ENCODE measurements at places on chromosomes 6 and 20. TPM values are rescaled to one million over a fixed set of nuclear protein-coding genes. Genes with fewer than 3 reads are reported as not detected.
A peak's percentile ranks its signal among the peaks of the same experiment; 100 is the strongest.

DNA sequence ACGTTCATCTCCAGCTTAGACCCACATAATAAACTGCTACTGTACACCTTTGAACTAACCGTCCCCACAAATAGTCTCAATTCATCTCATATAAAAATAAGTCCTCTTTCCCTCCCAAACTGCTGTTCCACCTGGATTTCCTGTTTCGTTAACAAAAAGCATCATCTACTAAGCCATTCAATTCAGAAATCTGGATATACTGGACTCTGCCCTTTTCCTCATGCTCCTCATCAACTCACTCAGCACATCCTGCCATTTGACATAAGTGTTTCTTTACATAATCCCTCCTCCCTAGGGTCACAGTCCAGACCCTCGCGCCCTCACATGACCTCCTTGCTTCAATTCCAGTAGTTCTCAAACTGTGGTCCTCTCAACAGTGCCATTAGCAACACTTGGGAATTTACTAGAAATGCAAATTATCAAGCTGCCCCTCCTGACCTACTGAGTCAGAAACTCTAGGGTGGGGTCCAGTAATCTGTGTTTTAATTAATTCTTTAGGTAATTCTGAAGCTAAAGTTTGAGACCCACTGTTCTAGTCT lies 4.5 kb downstream of the MKKS start:
- H3K27me3 ChIP-seq: no peaks in the 10 kb centered on the region
- no peak overlapping the region for H3K27ac ChIP-seq
- H3K36me3 ChIP-seq: no peaks in the 10 kb centered on the region
- no peak for DNase-seq
- no peak overlapping the region for H3K4me3 ChIP-seq

DNA sequence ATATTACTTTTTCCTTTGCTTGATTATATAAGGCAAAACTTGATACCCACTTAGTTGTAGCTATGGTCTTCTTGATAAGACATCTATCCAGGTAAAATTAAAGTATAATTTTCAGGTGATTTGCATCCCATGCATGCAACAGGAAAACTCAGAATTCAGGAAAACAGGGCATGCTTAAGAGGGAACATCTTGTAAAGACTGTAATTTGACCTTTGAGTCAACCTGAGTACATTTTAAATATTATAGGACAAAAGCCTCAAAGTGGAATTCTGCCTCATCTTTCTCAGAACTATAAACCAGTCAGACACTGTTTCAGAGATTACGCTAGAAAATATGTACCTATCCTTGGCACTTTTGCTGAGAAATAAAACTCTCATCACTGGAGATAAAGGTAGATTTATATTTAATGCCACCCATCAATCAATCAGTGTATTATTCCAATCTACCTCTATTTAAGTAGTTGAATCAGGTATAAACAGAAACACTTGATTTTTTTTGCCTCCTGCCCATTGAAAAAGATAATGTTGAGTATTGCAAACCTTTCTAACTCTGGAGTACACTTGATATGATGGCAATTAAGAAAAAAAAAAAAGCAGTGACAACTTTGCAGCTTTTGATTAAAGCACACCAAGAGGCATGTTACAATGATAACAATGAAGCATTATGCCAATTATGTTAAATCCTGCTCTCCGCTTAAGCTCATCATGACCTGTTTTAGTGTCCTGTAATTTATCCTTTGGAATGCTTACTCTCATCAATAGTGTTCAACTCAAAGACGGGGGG lies 2.8 kb downstream of the CITED2 start:
- H3K36me3 ChIP-seq: peaks cover 29% of the 10 kb centered on the region
- H3K27ac ChIP-seq: peak overlapping the region; percentile 94
- no peak for DNase-seq
- peak overlapping the region; percentile 94 for H3K4me3 ChIP-seq
- no peaks in the 10 kb centered on the region for H3K27me3 ChIP-seq

GRCh38 chr20:54103762-54104600 lies 33.6 kb upstream of the BCAS1 start:
- peaks cover 3% of the 10 kb centered on the region for H3K4me1 ChIP-seq
- H3K27ac ChIP-seq: no peak overlapping the region
- H3K4me3 ChIP-seq: peak overlapping the region; percentile 30
- no peaks in the 10 kb centered on the region for H3K36me3 ChIP-seq
- H3K27me3 ChIP-seq: no peaks in the 10 kb centered on the region

The DNAH8 gene
- 0.36 TPM for total RNA-seq

DNA sequence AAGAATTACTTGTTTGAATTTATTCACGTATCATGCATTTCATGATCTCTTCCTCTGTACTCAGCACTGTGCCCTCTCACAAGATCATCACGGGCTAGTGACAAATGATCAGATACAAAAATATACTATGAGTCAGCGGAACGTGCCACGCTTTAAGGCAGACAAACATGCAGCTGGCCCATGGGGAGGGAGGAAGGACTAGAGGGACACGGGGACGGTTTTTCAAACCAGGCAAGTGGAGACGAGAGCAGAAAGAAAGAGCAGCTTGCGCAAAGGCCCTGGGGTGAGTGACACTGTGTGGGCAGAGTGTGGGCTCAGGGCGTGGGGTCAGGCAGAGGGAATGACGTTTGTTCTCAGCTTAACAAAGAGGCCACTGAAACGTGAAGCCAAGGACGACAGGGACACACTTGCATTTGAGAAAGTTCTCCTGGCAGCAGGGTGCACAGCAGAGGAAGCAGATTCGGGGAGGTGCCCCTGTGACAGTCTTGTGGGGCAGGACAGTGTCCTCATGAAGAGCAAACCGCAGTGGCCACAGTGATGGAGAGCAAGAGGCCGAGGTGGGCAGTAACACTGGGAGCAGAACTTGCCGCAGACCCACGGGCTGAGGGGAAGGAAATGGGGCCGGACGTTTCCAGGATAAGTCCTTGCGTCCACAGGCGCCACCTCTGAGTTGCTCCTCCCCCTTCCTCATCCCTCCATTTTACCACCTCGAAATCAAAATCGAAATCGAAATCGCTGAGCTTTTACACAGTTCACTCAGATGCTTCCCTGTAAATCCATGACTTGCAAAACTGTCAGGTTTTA lies 6.9 kb upstream of the RPS6KA2 start:
- no peak overlapping the region for H3K4me3 ChIP-seq
- no peaks in the 10 kb centered on the region for H3K36me3 ChIP-seq
- no peak overlapping the region for H3K27ac ChIP-seq
- peak; percentile 81 for DNase-seq

DNA sequence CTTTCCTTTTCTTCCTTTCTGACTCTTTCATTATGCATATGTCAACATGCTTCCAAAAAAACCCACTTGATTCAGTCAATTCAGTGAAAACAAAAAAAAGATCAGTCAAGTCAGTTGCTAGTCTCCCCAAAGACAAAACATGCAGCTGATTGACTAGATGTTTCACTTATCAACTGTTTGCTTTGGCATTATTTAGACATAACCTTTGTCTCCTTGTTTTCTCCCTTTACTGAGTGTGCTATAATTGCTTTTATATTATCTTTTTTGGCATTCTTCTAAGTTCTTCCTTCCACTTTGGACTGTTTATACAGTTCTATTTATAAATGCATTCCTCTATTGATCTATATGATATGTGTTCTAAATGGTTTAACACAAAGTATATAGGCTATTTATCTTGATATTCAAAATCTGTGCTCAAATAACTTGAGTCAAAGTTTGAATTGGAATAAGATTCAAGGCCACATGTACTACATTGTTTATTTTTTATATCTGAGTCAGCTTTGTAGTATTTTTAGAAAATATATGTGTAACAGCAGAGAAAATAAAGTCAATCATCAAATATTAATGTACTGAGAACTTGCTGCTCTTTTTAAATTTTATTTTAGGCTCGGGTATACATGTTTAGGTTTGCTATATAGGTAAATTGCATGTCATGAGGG lies 260.5 kb downstream of the CENPW start:
- H3K4me1 ChIP-seq: no peaks in the 10 kb centered on the region
- H3K27me3 ChIP-seq: no peaks in the 10 kb centered on the region
- no peaks in the 10 kb centered on the region for H3K36me3 ChIP-seq
- DNase-seq: peak; percentile 26
- no peak overlapping the region for H3K4me3 ChIP-seq

DNA sequence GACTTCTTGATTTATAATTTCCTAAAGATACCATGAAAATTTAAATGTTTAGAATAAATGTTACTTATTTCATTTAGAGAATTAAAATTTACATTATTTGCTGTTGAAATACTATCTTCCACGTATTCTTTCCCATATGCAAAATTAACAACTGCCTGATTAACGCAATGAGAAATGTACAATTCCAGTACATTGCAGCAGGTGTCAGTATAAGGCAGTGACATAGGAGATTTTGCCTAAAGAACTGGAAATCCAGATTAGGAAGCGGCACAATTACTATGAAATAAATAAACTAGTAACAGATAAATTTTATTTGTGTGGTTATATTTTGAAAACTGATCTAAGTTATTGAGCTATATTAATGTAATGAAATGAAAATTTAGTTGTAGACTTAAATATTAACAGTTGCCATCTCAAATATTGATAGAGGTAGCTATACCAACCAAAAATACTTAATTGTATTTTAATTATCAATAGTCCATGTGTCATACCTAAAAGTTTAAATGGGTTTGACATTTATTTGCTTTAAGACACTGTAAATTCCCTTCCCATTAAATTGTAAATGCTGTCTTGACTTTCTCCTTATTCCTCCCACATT lies 300.2 kb downstream of the UTRN start:
- H3K4me3 ChIP-seq: no peak overlapping the region
- peaks cover 5% of the 10 kb centered on the region for H3K36me3 ChIP-seq
- no peak for DNase-seq

GRCh38 chr6:25883536-25883935 lies 9.5 kb upstream of the SLC17A3 start:
- H3K36me3 ChIP-seq: no peaks in the 10 kb centered on the region
- peak overlapping the region; percentile 29 for H3K27ac ChIP-seq
- no peak for DNase-seq
- no peaks in the 10 kb centered on the region for H3K27me3 ChIP-seq
- peaks cover 9% of the 10 kb centered on the region for H3K4me1 ChIP-seq

DNA sequence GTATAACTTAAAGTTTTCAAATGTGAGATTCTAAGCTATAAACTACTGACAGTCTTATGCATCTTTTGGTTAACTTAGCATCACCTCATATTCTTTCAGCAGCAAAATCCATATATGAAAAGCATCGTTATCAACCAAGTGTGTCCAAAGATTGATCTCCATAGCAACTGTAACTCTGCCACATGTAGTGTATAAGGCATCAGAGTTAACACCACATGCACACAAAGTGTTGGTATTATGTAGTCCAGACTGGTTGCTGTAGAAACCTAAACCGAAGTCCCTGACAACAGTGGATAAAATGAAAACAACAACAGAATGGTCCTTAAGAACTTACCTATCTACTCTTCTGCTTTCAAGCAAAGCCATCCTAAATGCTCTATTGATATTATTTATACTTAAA lies 39.6 kb downstream of the PDSS2 start:
- no peaks in the 10 kb centered on the region for H3K4me1 ChIP-seq
- H3K27ac ChIP-seq: no peak overlapping the region
- no peak overlapping the region for H3K4me3 ChIP-seq
- no peaks in the 10 kb centered on the region for H3K27me3 ChIP-seq
- H3K36me3 ChIP-seq: no peaks in the 10 kb centered on the region

DNA sequence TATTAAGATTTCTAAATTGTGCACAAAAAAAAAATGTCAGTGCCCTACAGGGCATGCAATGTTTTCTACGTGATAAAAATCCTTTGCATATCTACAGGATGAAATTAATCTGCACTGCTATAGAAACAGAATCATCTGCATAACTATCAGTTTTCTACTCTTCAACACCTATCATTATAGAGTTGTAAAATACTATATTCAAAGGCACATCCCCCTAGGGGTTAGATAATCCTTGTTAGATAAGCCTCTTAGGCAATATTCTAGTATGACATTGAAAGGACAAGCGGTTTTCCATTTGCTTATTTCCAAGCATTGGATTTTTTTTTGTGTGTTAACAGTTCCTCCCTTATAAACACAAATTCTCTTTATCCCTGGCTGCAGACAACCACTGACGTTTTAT lies 98.7 kb upstream of the LAMA2 start:
- no peaks in the 10 kb centered on the region for H3K36me3 ChIP-seq
- H3K4me3 ChIP-seq: no peak overlapping the region
- H3K27ac ChIP-seq: no peak overlapping the region

DNA sequence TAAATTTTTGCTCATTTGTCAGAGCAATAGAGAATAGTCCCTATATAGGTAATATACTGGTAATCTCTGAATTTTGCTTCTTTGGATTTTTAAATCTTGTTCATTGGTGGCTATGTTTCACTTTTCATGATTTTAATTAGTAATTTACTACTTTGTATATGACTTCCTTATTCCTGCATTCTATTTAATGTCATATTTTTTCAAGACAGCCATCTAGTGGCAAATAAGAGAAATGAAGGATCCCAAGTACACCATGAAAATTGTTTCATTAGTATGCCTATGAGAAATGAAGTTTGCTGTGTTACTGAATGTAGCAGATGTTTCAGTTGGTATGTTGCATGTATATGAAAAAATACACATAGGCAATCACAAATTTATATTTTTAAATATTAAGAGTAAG lies 82.4 kb downstream of the ZNF292 start:
- peaks cover 3% of the 10 kb centered on the region for H3K36me3 ChIP-seq
- H3K4me3 ChIP-seq: no peak overlapping the region
- H3K27me3 ChIP-seq: no peaks in the 10 kb centered on the region
- H3K27ac ChIP-seq: no peak overlapping the region
- no peaks in the 10 kb centered on the region for H3K4me1 ChIP-seq
- peak; percentile 94 for DNase-seq

GRCh38 chr6:142907544-142907943 lies 37.4 kb downstream of the HIVEP2 start:
- peaks cover 18% of the 10 kb centered on the region for H3K4me1 ChIP-seq
- H3K4me3 ChIP-seq: no peak overlapping the region
- no peaks in the 10 kb centered on the region for H3K27me3 ChIP-seq

The RNF39 gene
- not detected for total RNA-seq

The IPCEF1 gene
- total RNA-seq: 0.88 TPM

GRCh38 chr6:33566182-33567084 lies 13.6 kb downstream of the BAK1 start:
- no peaks in the 10 kb centered on the region for H3K27me3 ChIP-seq
- no peak overlapping the region for H3K4me3 ChIP-seq
- peak; percentile 94 for DNase-seq
- peaks cover 11% of the 10 kb centered on the region for H3K4me1 ChIP-seq

DNA sequence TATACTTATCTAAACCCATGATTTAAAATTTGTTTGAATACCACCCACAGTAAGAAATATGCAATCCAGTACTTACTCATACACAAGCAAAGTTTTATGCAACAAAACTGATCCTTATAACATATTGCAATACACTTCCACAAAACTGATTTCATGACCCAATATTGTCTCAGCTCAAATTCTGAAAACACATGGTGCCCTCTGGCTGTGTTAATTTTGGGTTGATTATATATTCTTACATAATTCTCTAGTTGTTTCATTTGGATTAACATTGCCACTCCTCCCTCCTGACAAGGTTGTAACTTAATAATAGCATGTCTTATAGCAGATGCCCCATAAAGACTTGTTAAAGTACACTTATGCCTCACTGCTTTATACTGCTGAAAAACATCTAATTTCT lies 73.0 kb upstream of the TULP1 start:
- DNase-seq: no peak
- peaks cover 15% of the 10 kb centered on the region for H3K4me1 ChIP-seq
- no peaks in the 10 kb centered on the region for H3K36me3 ChIP-seq
- no peak overlapping the region for H3K27ac ChIP-seq
- H3K27me3 ChIP-seq: no peaks in the 10 kb centered on the region

The MUCL3 gene
- total RNA-seq: not detected

The FRK gene
- total RNA-seq: 1.1 TPM

The FAM209A gene
- not detected for total RNA-seq

The C20orf204 gene
- total RNA-seq: 0.59 TPM
